ENCODE measurements at places on chromosomes 6 and 20.
A peak's percentile ranks its signal among the peaks of the same experiment; 100 is the strongest.

DNA sequence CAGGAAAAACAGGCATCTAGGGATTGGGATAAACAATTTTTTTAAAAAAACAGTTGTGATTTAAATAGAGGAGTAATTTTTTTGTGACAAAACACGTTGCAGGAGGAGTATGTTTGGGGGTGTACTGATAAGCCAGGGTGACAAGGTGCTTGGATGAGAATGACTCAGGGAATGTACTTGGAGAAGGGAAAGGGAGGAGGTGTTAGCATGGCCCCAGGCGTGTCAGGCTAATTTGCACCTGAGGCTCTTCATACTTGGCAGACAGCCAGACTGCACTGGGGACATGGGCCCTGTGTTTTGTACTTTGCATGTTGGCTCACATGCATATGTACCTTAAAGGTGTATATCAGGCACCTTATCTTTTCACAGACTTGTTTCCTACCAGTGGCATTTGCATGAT is 22.8 kb downstream of the PANK2 start:
- peak; percentile 16 for DNase-seq

- no peak for DNase-seq
These were observed 267.5 kb downstream of the SMOC2 start for GRCh38 chr6:168708526-168708925.

DNA sequence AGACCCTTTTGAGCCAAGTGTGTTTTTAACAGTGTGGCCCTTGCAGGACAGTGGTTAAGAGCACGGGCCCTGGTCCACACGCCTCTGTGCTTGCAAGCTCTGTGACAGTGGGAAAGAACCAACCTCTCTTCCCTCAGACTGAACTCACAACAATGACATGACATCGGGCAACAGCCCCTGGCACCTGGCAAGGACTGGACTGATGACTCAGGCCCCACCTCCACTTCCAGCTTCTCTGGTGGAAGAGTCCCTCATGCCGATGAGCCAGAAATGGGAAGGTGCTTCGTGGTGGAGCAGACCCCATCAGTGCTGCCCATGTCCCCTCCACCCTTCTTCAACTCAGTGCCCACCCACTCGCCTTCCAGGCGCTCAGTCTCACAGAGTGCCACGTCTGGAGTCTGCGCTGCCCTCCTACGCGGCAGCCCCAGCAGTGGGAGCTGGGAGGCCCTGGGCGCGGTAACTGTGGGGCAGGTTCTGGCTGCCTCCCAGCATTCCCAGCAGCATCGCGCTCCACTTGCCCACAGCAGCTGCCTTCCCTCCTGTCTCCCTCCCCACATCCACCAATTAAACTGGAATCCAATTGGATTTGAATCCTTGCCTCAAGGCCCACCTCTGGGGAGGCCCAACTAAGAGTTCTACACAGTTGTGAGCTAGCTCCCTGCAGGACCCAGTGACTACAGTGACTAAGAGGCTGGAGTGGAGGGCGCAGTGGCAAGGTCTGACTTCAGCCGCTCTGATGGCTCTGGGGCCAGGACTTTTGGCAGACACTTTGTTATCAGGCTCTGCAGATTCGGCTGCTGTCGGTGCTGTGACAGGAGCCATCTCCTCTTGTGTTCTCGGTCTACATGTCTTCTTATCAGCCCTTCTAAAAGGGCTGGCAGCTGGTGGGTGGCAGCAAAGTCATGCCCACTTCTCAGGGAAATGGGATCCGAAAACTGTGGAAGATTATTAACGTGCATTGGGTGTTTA is 156.8 kb upstream of the MLN start:
- no peak for DNase-seq

GRCh38 chr6:88840796-88841539 is 122.5 kb downstream of the RNGTT start:
- DNase-seq, result no peak

DNA sequence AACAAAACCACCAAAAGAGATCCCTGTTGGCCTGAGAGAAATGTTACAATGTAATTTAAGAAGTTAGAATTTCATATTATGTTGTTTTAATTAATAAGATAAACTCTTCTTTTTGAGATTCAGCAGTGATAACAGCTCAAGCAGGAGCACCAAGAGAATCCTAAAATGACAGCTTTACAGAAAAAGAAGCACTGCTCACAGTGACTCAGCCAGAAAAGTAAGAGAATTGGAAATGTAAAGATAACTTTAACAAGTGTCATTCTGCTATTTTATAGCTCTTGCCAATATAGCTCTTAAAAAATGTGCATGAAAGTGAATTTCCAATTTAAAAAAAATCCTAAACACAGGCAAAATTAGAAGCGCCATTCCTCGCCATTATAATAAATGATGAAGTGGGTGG is 111.3 kb downstream of the UBE3D start:
- no peak for DNase-seq

DNA sequence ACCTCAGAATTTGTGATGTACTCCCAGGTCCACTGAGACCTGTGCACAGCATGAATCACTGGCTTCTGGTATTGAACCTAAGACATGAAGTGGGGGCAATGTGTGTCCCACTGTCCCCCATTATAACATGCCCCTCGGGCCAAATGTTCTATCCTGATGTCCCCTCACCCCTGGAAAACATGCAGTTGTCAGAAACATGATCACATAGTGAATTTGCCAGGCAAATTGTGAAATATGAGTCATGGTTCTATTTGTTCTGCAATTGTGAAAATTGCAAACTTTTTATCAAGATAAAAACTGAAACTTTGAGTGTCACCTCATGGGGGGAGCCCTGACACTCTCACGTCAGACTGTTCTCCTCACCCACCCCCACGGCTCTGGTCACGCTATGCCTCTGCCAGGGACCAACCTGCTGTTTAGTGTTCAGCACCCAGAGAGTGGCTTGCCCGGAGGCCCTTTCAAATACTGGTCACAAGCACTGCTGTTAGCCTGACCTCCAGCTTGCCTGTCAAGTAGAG is 305.3 kb downstream of the CLIC5 start:
- peak; percentile 95 for DNase-seq

DNA sequence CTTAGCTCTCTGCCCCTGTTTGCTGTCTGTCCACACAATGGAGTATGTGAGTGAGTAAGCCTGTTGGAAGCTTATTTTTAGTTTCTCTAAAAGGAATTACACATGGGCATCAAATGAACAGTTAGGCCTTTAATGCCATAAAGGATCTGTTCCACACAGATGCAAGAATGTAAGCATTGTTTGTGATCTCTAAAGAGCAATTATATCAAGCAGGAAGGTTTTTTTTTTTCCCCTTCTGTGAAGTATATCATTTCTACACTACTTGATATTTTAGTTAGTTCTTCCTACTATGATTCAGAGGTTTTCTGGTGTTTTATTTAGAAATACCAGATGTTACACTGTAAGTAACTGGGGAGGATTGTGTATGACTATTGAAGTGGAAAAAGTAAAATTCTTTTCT is 627.5 kb downstream of the COL12A1 start:
- no peak for DNase-seq

GRCh38 chr6:106112433-106112832 is 26.3 kb downstream of the PRDM1 start:
- no peak for DNase-seq

DNA sequence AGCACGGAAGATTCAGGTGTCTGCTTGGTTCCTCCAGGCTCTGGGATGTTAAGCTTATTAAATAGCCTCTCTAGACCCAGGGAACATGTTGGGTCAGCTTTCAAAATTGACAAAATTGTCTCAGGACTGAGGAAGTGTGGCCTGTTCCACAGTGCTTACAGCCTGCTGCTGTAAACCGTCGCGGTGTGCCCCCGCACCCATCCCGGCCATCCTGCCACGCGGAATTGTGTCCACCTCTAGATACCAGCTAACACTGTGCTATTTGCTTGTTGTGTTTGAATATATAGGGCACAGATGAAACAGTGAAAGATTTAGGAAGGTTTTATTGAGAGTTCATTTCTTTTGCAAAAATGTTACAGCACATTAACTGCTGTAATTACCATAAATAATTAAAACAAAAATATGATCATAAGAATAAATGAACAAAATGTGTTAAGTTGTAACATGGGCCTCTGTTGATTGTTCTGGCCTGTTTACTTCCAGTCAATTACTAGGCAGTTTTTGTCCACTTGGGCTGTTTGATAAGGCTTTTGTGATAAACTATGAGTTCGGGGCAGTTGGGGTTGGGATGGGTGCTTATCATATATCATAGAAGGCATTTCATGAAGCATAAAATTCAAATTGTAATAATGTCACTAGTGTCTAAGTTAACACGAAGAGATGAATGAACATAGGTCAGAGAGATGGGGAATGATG is 77.4 kb downstream of the ARID1B start:
- DNase-seq, result no peak
